CD4-positive, alpha-beta T cell treated with Interleukin-6 at 100 ng/mL for 8 hours (primary cell): ENCODE measurements at places on chromosomes 5 and 9.

DNA sequence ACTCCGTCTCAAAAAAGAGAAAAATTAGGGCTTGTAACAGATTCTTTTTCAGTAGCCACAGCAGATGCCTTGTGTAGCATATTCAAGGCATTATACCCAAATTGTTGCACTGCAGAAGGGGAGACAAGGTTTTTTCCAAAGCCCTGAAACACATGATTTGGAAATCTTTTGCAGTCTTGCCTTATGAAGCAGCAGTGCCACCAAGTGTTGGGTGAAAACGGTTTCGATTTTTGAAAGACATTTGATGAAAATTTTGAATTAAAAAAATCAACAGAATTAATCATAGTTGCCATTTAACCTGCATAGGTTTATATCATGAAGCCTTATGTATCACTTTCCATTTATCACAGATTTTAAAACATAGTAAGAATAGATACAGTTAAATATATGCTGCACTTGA, 479.5 kb downstream of the TAF11L14 start:
- DNase-seq: no peak

DNA sequence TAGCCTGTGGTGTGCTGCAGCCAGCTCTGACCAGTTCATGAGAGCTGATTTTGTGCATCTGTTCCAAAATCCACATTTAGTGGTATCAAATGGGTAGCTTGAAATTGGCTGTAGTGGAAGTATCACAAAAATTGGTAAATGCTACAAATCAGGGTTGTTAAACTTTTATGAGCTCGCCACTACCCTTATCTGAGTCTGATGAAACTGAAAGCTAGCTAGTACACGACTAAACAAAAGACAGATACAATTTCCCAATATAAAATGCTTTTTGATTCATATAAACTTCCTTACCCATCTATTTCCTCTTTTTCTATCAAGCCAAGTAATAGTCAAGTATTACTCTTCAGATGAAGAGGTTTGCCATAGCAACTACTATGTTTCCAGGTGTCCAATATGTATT, 392.0 kb downstream of the TMEM161B start:
- no peak for DNase-seq

DNA sequence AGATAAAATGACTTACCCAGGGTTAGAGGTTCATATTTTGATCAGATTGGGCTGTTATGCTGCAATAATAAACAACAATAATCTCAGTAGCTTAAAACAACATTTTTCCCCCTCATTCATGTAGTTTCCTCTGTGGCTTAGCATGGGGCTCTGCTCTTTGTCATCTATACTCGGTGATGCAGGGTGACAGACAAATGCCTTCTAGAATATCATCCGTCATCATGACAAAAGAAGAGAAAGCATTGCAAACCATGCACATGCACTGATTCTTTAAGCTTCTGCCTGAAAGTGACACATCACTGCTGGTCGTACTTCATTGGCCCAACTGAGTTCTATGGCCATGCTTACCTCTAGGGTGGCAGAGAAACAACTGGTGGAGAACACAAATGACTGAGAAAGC, 58.8 kb upstream of the MAMDC2 start:
- no peak for DNase-seq

GRCh38 chr9:109401169-109401989, 80.5 kb upstream of the EPB41L4B start:
- DNase-seq: no peak

- DNase-seq: no peak
Observed at GRCh38 chr9:71333321-71333720, 211.9 kb upstream of the TRPM3 start.

DNA sequence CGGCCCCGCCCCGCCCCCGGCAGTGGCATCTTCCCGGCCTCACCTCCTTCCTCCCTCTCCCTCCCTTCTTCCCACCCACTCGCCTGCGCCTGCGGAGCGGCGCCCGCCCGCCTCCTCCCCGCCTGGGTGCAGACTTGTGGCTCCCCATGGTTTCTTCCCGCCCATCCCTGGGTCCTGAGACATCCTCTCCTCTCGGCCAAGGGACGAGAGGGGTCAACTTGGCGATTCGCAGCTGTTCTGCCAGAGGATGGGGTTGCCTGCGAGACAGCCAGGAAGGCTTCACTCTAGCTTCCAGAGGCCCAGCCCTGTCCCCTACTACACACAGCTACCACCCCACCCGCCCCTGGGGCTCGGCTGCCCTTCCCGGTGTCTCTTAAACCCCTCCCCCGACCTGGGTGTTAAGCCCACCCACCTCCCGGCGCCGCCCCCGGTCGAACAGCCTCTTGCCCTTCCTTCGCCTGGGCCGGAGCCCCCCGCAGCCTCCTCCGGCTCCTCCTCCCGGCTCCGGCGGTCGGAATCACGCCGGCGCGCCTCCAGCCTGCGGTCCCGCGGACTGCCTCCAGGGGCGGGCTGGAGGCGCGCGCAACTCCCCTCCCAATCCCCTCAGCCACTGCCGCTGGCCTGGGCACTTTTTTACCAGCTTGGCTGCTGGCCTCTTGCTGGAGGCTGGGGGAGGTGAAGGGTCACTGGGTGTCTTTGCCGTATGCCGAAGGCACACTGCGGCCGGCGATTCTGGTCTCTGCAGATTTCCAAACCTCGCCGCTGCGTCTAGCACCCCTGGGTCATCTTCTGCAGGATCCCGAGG, 1.9 kb downstream of the JADE2 start:
- DNase-seq: peak; percentile 61

DNA sequence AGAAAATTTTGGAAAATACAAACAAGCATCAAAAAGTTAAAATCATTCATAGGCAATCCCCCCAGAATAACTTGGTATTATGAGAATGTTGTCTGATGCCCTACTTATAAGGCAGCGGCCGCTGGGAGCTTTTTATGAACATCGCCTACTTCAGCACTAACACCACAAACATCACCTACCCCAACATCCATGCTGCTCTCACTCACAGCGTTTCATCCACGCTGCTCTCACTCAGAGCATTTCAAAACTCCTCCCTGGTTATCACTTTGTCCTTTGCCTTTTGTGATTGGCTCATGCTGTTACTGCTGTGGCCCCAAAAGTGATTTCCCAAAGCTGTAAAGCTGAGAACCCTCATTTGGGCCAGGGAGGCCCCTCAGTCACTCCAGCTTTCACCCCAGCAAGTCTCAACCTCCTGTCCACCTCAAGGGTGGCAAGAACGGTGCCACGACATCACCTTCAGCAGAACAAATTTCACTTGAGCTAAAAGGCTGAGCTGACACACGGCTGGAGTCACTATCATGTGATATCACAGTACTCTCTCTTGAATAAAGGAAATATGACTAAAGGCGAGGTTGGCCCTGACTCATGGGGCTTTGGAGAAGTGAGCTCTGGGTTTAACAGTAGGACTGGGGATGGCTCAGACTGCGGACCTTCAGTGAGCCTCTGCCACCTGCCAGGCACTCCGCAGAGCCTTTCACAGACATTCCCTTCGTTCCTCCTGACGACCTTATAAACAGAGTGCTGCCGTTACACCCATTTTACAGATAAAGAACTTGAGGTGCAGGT, 25.2 kb downstream of the SHC3 start:
- no peak for DNase-seq

DNA sequence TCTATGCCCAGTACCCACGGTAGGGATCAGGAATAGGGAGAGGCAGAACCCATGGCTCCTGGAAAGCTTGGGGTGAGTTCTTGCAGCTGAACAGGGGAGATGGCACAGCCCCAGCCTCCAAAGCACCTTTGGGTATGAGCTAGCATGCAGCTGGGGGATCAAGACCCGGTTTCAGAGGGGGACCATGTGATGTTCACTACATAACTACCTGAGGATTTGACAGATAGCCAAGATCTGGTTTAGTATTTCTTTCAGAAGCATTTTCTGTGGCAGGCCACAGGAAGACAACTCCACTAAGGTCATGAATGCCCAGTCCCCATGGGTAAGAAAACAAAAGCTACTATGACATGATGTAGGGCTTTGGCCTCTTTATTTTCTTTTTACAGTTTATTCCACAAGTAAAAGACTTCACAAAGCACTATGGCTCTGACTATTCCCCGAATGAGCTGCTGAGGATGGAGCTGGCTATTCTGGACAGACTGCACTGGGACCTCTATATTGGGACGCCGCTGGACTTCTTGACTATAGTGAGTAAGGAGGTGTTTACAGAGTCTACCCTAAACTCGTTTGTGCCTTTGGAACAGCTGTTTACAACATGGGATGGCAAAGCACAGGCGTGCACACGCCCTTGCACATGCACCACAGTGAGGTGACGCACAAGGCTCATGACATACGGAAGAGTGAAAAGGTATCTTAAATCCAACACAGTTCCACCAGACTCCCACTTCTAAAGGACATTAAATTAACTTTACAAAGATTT, 3.4 kb downstream of the CCNI2 start:
- no peak for DNase-seq

GRCh38 chr5:157326440-157327005, 60.6 kb downstream of the CYFIP2 start:
- DNase-seq: no peak

- DNase-seq: no peak
Observed at GRCh38 chr9:109599711-109600110, 101.6 kb upstream of the PTPN3 start.

DNA sequence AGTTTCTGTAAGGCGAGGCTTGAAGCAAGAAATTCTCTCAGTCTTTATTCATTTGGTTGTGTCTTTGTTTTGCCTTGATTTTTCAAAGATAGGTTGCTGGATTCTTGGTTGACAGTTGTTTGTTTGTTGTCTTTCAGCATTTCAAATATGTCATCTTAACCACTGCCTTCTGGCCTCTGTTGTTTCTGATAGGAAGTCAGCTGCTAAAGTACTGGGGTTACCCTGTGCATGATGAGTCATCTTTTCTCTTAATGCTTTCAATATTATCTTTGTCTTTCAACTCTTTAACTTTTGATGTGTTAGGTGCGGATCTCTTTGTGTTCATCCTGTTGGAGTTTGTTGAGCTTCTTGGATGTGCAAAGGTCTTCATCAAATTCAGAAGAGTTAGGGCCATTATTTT, 1571.3 kb downstream of the MAT2B start:
- no peak for DNase-seq

GRCh38 chr9:33425128-33425533, 22.3 kb downstream of the AQP3 start:
- no peak for DNase-seq

- no peak for DNase-seq
Observed at GRCh38 chr9:36940881-36941280, 93.2 kb downstream of the PAX5 start.
